AG09309 (cell line): ENCODE measurements at places on chromosomes 2 and 18.

GRCh38 chr2:219405958-219406860 lies 12.0 kb upstream of the DES start:
- no peak for DNase-seq

- DNase-seq = no peak
Measured at GRCh38 chr2:157124731-157125130, 132.8 kb upstream of the GALNT5 start.

GRCh38 chr2:6664332-6665061 lies 201.2 kb downstream of the CMPK2 start:
- DNase-seq = no peak

DNA sequence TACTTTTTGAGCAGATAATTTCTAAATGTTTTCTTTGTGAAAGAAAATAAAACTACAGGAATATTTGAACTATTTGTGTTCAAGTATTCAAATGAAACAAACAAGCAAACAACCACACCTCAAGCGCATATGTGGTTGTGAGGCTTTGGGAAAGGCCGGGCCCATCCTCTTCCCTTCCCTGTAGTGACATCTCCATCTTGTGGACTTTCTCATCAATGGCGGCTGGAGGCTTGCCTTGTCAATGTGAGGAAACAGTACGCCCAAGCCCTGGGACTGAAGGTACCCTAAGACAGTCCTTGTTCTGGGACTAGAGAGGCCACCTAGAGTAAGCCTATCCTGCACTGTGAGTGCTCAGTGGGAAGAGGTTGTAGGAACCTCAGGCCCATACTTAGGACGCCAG lies 166.8 kb downstream of the TPGS2 start:
- no peak for DNase-seq

- DNase-seq = no peak
Measured at GRCh38 chr2:46861916-46862315, 53.7 kb downstream of the MCFD2 start.

DNA sequence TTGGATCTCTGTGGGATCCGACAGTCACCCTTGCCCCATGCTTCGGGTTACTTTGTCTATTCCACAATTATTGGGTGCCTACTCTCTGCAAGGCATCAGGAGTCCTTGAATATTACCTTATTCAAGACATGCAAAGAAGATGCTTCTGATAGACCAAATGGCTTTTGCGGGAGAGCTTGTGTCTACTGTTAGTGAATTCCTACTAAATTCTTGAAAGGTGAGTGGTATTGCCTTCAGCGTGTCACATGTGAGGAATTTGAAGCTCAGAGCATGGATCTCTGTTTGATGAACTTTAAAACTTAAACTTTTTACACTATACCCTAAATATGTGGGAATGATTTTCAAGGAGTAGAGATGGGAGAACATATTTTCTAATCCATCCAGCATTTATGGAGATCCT lies 184.4 kb downstream of the LTBP1 start:
- DNase-seq = no peak

- DNase-seq = no peak
Measured at GRCh38 chr2:58574873-58575272, 333.7 kb upstream of the FANCL start.
